ENCODE measurements at places on chromosomes 13 and 19.

DNA sequence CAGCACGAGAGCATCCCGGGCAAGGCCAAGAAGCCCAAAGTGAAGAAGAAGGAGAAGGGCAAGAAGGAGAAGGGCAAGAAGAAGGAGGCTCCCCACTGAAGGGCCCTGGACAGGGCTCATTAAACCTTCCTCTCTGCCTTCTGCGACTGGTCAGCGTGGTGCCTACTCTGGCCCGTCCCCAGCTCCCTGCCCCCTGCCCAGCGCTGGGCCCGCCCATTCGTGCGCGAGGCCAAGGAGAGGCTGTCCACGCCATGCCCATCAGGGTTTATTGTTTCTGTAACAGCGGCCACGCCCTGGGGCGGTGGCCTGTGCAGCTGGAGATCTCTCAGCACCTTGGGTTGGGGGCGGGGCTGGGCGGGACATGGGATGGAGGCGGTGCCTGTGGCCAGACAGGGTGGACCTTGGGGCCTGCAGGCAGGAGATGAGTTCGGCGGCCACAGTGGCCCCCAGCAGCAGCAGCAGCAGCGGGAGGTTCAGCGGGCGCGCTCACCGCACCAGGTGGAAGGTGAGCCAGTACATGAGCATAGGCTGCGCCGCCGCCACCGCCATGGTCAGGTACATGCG, 897 bp downstream of the C19orf33 start:
- DNase-seq: no peak

DNA sequence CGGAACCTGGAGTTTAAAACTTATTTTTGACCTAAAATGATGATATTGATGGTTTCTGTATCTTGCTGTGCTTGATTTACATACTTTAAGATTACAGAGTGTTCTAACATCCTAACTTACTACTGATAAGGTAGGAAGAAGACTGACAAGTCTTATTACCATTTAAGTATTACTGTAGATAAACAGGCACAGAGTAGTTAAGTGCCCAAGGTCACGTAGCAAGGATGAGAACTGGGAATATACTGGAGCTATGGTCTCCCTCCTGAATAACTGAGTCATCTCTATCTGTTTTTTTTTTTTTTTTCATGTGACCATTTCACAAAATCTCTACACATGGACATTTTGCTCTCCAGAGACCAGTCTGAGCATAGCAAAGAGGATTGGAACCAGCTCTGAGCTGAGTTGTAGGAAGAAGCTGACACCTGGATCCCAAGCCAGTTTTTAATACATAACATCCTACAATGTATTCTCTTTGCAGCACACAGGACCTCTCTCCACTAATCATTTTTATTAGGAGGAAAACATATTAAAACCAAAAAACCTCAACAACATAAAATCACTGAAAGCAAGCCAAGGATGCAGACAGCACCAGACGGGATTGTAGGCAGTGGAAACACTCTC, 173.5 kb downstream of the DNAJC15 start:
- no peak for DNase-seq

DNA sequence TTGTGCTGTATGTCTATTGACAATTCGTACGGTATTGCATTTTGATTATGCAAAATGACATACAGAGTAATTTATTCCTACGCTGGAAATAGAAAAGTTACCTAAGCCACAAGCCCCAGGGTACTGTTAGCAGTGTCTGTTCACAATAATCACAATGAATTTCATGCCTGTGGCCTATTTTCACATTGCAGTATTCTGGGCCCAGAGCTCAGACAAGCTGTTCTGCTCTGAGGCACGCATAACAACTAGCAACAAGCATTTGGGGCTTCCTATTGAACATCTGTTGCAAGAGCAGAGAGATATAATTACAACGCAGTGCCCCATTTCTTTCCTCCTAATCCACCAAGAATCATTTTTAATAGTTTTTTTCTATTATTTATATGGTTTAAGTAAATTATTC, 158.9 kb upstream of the SGCG start:
- DNase-seq: no peak

DNA sequence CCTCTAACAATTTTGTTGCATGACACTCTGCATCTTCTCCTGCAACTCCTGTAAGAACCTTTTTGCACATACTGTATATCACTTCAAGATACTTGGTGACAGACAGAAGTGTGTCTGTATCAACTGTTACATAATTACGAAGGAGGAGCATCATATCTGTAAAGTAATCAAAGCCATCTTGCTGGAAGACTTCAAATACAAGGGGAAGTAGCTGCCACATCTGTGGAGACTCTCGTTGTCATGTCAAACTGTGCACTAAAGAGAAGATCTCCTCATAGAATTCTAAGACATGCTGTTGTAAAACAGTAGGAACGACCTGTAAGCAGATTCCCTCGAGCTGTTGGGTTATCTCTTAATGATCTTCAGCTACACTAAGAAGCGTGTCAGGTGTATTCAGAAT, 38.0 kb upstream of the SPATA13 start:
- DNase-seq: no peak

- DNase-seq: no peak
These were observed 1.5 kb downstream of the ZNF765 start for GRCh38 chr19:53396525-53396868.

DNA sequence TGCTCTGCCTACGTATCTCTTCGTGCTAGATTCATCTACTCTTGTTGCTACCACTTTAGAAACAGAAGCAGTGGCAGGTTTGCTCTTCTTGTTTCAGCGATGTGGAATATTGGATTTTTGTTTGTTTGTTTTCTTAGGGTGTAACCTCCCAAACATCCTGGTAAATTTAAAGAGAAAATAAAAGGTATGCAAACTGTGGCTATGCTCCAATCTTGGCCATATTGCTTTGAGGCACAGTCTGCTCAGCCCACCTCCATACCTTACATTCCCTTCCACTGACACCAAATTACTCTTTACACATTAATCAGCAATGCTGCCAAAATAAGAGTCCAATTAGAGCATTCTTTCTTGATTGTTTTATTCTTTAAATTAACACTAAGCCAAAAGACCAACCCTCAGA, 25.2 kb upstream of the UBL3 start:
- DNase-seq: no peak
